ENCODE measurements at places on chromosomes 2 and 18.

GRCh38 chr2:70603066-70603465, 49.4 kb upstream of the TGFA start:
- DNase-seq = no peak

- DNase-seq = no peak
Observed at GRCh38 chr2:95361216-95361980, 41.1 kb upstream of the FAHD2A start.

- no peak for DNase-seq
Observed at GRCh38 chr2:28233164-28233676, 159.4 kb upstream of the FOSL2 start.

DNA sequence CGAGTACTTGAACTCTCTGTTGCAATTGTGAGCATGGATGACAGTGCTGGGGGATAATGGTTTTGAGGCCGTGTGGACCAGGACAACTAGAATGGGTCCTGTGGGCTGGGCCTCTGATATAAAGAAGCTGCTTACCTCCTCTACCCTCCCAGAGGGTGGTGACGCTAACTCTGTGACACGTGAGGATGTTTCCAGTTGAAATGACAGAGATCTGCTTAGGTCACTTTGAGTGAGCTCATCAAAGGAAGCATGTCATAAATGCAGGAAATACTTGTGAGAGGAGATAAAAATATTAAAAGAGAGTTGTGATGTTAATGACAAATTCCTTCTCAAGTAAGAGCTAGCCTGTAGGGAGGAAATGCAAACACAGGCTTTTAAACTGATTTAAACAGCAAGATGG, 16.4 kb downstream of the RMC1 start:
- no peak for DNase-seq

DNA sequence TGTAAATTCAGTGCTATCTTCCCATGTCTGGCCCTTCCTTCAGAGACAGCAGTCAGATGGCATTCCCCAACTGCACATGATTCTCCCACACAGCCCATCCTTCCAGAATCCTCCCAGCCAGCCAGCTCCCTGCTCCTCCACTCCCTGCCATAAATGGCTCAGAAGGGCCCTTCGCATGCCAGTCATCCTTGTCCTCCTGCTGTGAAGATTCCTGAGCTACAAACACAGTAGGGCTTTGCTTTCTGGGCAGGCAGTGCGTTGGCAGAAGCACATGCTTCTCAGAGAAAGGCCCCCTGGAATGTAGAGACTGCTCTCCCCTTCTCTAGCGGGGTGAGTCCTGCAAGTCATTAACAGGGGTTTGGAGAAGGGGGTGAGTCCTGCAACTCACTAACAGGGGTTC, 71.9 kb downstream of the TEX51 start:
- no peak for DNase-seq

All from activated CD4-positive, CD25-positive, alpha-beta regulatory T cell treated with anti-CD3 and anti-CD28 coated beads, Interleukin-2, amount 50 U/mL, for 72 hours (primary cell).